ENCODE measurements at places on chromosomes 4 and X. TPM values are rescaled to one million over a fixed set of nuclear protein-coding genes. Genes with fewer than 3 reads are reported as not detected.
A peak's percentile ranks its signal among the peaks of the same experiment; 100 is the strongest.

DNA sequence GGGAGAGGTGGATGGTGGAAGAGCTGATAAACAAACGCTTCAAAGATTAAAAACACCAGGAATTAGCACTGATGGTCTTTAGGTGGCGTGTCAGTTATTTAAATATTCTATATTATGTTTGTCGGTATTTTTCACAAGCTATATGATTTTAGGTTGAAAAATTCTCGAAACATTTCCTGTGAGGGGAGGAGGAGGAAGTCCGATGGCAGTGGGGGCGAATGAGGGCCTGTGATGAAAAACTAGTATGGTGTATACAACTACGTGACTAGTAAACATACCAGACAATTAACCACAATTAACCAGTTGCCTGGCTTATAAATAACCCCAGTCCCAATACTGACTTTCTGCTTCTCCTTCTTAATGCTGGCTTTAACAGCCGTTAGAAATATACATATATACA is 595 bp upstream of the NAP1L2 start:
- no peak overlapping the region for H3K4me3 ChIP-seq
- no peaks in the 10 kb centered on the region for H3K36me3 ChIP-seq
- H3K27ac ChIP-seq = no peak overlapping the region
- peaks cover 10% of the 10 kb centered on the region for H3K27me3 ChIP-seq
- DNase-seq = no peak

DNA sequence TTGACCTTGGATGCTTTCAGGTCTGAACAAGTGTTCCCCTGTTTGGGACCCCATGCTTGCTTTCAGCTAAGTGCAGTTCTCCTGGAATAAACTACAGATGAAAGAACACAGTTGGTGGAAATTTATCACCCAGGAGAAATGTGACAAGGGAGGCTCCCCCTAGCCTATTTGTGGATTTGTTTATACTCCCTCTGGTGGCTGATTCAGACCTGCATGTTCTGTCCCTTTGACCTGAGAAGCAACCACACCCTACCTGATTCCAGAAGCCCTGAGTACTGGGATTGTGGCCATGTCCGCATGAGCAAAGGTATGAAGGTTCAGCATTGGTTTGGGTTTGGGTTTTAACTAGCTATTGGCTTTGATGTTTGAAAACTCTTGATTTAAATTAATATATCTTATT is 440.9 kb downstream of the MID1IP1 start:
- DNase-seq = no peak
- H3K27ac ChIP-seq = no peak overlapping the region
- no peaks in the 10 kb centered on the region for H3K27me3 ChIP-seq
- no peaks in the 10 kb centered on the region for H3K4me1 ChIP-seq

Gene KCNIP4
- total RNA-seq = 0.55 TPM

GRCh38 chrX:45186643-45187026 is 14.0 kb downstream of the DIPK2B start:
- H3K27ac ChIP-seq = no peak overlapping the region
- peak overlapping the region; percentile 75 for H3K4me3 ChIP-seq
- no peak for DNase-seq

DNA sequence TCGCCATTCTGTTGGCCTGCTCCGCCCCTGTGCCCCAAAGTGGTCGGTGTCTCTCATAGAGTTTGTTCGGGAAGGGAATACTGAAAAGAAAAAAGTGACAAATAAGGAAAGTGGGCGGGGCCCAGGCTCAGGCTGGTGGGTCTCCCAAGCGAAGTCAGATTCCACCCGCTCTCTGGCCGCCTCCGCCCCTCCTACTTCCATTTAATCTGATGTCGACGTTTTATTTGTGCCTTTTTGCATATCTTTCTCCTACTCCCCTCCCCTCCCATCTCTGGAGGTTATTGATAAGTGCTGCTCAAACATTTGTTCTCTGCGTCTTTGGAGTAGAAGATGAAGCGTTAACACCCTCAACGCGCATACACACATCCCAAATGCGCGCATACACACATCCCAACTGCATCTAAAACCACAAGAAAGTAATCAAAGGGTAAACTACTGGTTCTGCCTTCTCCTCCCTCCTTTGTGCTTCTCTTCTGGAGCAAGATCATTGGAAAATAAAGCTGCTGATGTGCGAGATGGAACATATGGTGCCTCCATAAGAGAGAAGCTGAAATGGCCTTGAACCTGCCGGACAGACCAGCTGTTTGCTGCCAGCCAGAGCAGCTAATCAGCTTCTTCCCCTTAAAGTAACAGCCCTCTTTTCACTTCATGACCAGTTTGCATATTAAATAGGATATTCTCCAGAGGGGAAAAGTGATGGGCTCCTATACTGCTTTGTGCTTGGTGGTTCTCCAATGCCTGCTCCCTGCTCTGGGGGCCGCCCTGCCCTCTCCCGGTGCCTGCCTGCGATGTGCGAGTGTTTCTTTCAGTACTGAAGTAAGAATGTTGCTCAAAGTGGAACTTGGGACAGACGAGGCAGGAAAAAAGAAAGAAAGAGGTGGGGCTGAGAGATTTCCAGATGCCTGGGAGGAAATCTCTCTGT is 3.1 kb downstream of the MAMLD1 start:
- H3K27me3 ChIP-seq = no peaks in the 10 kb centered on the region
- DNase-seq = no peak
- peaks cover 12% of the 10 kb centered on the region for H3K4me1 ChIP-seq
- peak overlapping the region; percentile 81 for H3K4me3 ChIP-seq
- peak overlapping the region; percentile 93 for H3K27ac ChIP-seq
- H3K36me3 ChIP-seq = no peaks in the 10 kb centered on the region

DNA sequence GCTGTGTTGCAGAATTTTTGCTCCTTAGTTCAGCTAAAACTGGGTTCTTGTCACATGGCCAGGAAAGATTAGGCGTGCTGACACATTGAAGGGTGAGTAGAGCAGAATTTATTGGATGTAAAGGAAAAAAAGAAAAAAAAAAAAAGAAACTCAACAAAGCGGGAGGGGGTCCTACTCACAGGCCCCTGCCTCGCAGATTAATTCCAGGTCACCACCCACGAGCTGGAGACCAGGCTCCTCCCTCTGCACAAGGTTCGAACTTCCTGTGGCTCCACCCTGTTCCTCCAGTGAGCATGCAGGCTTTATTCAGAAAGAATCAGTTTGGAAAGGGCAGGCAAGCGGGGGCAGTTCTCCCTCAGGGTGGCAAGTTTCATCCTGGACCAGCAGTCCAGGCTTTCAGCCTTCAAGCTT is 17.1 kb downstream of the MGST2 start:
- no peak for DNase-seq
- H3K27ac ChIP-seq = no peak overlapping the region
- H3K36me3 ChIP-seq = peaks cover 43% of the 10 kb centered on the region
- no peak overlapping the region for H3K4me3 ChIP-seq

Gene RNF150
- total RNA-seq = 56.5 TPM

DNA sequence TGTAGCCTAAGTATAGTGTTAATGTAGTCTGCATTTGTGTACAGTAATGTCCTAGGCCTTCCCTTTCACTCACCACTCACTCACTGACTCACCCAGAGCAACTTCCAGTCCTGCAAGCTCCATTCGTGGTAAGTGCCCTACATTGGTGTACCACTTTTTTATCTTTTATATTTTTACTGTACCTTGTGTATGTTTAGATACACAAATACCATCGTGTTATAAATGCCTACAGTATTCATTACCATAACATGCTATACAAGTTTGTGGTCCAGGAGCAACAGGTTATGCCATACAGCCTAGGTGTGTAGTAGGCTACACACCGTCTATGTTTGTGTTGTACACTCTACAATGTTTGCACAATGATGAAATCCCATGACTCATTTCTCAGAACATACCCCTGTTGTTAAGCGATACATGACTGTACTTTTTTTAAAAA is 15.4 kb downstream of the TSPAN5 start:
- H3K27ac ChIP-seq = peak overlapping the region; percentile 77
- H3K4me1 ChIP-seq = peaks cover 81% of the 10 kb centered on the region
- no peaks in the 10 kb centered on the region for H3K27me3 ChIP-seq
- H3K36me3 ChIP-seq = no peaks in the 10 kb centered on the region
- no peak overlapping the region for H3K4me3 ChIP-seq

GRCh38 chr4:64465263-64465662 is 56.0 kb upstream of the TECRL start:
- no peaks in the 10 kb centered on the region for H3K36me3 ChIP-seq
- no peaks in the 10 kb centered on the region for H3K4me1 ChIP-seq
- H3K27ac ChIP-seq = no peak overlapping the region
- no peak overlapping the region for H3K4me3 ChIP-seq
- no peaks in the 10 kb centered on the region for H3K27me3 ChIP-seq

- peaks cover 9% of the 10 kb centered on the region for H3K27me3 ChIP-seq
- H3K4me1 ChIP-seq = no peaks in the 10 kb centered on the region
- H3K36me3 ChIP-seq = no peaks in the 10 kb centered on the region
- no peak overlapping the region for H3K27ac ChIP-seq
Observed at GRCh38 chr4:14767142-14767541, 235.1 kb upstream of the CPEB2 start.

DNA sequence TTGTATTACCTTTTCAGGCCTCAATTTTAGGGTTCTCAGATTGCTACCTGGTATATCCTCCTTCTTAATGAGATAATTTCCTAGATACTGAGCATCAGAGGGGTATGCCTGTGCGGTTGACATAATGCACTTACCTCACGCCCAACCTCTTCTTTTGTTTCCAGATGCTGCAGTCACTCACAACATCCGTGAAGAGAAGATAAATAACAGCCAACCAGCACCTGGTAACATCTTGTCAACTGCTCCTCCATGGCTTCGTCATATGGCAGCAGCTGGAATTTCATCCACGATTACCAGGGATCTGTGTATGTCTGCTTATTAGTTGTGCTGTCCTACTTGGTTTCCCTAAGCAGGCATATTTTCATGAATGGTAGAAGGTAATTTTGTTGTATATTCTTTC is 16.7 kb downstream of the SAGE1 start:
- no peaks in the 10 kb centered on the region for H3K4me1 ChIP-seq
- DNase-seq = no peak
- H3K4me3 ChIP-seq = no peak overlapping the region
- H3K27me3 ChIP-seq = peaks cover 2% of the 10 kb centered on the region

DNA sequence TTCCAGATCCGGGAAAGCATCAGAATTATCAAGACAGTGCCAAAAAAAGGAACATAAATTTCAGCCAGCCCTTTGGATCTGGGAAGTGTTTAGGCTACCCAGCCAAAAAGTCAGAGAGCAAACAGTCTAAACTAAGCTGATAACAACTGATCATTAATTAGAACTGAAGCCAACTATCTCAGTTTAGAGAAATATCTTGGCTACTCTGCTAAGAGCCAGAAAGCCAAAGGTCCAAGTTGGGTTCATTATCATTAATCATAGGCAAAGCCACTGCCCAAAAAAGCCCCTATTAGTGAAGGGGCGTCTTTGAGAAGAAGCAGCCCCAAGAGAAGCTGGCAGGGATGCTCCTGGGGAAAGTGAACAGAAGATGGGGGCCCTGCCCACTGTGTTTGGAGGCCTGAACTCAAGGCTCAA is 37.0 kb upstream of the SHISA3 start:
- H3K27me3 ChIP-seq = peaks cover 73% of the 10 kb centered on the region
- no peak overlapping the region for H3K4me3 ChIP-seq
- H3K27ac ChIP-seq = no peak overlapping the region
- H3K36me3 ChIP-seq = no peaks in the 10 kb centered on the region

DNA sequence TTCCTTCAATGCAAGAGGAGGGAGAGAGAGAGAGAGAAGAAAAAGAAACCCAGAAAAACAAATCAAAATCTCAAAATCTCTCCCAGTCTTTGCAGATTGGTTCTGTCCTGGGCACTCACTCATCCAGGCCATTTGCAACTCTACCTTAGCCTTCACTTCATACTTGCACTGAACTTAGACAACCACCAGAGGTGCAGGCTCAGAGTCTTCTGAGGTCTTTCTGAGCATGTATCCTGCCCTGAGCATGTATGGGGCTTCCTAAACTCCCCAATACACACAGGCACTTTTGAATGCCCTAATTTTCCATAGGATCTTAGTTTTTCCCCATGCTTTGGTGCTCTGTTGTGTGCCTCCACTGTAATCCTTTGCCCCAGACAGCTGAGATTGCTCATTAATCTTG is 2.9 kb downstream of the CFI start:
- H3K27ac ChIP-seq = no peak overlapping the region
- H3K4me1 ChIP-seq = peaks cover 4% of the 10 kb centered on the region
- H3K36me3 ChIP-seq = peaks cover 2% of the 10 kb centered on the region
- no peak overlapping the region for H3K4me3 ChIP-seq

Gene FAM53A
- 9.5 TPM for total RNA-seq
